ENCODE measurements at places on chromosomes 4 and X.

DNA sequence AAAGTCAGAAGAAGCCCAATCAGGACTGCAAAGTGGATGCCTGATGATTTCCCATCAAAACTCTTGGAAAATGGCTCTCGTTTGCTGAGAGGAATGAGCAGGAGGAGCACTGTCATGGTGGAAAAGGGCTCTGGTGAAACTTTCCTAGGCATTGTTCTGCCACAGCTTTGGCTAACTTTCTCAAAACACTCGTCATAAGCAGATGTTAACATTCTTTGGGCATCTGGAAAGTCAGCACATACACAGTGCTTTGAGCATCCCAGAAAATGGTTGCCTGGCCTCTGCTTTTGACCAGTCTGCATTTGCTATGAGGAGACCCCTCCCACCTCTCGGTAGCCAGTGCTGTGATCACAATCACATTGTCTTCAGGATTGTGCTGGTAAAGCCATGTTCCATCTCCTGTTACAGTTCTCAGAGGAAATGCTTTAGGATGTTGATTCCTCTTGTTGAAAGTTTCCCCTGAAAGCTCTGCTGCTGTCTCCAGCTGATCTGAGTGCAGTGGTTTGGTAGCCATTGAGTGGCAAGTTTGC is 25.2 kb upstream of the TBC1D14 start:
- no peak for DNase-seq

GRCh38 chrX:37926700-37927099 is 79.3 kb upstream of the DYNLT3 start:
- peak; percentile 48 for DNase-seq

GRCh38 chr4:96037705-96038104 is 197.8 kb downstream of the PDHA2 start:
- no peak for DNase-seq

DNA sequence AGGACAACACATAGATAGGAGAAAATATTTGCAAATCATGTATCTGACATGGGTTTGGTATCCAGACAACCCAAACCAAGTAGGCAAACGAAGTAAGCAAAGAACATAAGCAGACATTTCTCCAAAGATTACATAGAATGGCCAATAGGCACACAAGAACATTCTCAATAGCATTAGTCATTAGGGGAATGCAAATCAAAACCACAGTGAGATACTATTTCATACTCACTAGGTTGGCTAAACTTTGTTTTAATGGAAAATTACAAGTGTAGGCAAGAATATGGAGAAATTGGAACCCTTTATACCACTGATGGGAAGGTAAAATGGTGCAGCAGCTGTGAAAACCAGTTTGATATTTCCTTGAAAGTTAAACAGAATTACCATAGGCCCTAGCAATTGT is 74.7 kb downstream of the CHRNA9 start:
- DNase-seq = peak; percentile 58

GRCh38 chr4:17252131-17252530 is 259.8 kb downstream of the QDPR start:
- DNase-seq = no peak
